ELF-1 (cell line): ENCODE measurements at places on chromosomes 16 and 17.
A peak's percentile ranks its signal among the peaks of the same experiment; 100 is the strongest.

- no peak for DNase-seq
These were observed 23.5 kb downstream of the COX10 start for GRCh38 chr17:14092808-14093207.

- no peak for DNase-seq
These were observed 42.6 kb upstream of the GRIN2A start for GRCh38 chr16:10224850-10225249.

DNA sequence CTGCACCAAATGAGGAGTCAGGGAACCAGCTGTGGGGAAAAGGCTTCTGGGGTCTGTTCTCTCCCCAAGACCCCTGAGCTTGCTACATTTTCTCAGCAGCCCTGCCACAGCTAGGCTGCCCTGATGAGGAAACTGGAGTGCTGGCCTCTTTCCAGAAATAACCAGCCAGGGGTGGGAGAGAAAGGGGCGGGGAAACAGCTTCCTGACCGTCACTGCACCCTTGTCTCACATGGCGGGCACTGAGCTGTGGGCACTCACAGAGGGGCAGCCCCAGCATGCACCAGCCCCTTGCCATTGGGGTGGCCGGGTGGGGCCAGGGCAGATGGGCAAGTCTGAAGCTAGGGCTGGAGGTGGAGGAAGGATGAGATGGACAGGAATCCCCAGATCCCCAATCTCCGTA is 2.9 kb downstream of the SRL start:
- DNase-seq: no peak

DNA sequence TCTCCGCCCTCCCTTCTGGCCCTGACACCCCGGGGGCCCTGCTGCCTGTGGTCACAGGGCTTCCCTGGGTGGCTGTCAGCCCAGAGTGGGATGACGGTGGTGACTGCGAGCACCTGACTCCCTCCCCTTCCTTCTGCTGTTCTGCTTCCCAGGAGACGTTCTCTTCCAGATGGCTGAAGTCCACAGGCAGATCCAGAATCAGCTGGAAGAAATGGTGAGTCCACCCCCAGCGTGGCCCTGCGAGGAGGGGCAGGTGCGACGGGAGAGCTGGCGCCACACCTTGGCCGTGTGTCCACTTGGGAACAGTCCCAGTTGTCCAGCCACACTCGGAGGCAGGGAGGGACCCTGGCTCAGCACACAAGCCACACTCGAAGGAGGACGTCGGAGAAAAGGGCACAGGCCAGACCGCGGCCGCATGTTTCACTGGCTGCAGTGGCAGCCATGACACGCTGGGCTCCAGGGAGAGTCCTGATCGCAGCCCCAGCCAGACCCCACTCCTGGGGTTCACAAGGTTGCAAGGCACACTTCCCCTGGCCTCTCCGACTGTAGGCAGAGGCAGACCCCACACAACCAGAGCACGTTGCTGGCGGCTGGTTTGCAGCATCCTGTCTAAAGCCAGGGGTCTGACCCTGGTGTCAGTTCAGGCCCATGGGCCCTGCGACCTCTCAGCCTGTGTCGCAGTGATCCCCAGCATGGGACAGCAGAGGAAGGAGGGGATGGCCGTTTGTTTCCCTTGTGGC is 49.9 kb downstream of the BAIAP2 start:
- no peak for DNase-seq

DNA sequence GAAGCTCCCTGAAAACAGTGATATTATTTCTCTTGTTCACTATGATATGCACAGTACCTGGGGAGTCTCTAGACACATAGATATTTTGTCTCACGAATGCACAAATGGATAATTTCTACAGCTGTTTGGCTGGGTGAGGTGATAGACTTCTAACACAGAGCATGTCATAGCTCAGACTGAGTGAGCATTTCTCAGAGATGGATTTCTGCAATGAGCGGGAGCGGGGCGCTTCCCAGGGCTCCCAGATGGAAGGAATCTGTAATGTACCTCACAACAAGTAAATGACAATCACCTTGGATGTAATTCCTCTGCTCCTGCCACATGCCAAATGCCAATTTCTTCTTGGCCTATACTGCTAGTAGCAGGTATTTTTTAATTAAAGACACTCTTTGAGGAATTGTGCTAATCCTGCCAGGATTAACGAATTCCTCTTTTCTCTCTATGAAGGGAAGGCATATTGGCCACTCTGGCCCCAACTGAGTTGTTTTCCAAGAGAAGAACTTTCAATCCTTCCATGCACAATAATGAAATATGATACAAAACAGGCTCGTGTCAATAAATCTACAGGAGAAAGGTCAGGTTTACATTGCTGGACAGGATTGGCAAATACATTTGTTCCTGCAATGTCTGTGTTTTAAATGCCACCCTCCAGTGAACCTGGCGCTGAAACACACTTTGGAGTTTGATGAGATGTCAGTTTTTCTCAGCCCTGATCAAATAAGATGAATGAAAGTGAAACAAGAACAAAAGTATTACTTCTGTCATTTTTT is 185.3 kb downstream of the CBLN1 start:
- no peak for DNase-seq

- DNase-seq: no peak
These were observed 5.7 kb upstream of the SALL1 start for GRCh38 chr16:51156807-51157200.

GRCh38 chr16:88917146-88917914 is 50.9 kb upstream of the PABPN1L start:
- DNase-seq: no peak

GRCh38 chr17:34740565-34741520 is 161.5 kb downstream of the TMEM132E start:
- DNase-seq: no peak

DNA sequence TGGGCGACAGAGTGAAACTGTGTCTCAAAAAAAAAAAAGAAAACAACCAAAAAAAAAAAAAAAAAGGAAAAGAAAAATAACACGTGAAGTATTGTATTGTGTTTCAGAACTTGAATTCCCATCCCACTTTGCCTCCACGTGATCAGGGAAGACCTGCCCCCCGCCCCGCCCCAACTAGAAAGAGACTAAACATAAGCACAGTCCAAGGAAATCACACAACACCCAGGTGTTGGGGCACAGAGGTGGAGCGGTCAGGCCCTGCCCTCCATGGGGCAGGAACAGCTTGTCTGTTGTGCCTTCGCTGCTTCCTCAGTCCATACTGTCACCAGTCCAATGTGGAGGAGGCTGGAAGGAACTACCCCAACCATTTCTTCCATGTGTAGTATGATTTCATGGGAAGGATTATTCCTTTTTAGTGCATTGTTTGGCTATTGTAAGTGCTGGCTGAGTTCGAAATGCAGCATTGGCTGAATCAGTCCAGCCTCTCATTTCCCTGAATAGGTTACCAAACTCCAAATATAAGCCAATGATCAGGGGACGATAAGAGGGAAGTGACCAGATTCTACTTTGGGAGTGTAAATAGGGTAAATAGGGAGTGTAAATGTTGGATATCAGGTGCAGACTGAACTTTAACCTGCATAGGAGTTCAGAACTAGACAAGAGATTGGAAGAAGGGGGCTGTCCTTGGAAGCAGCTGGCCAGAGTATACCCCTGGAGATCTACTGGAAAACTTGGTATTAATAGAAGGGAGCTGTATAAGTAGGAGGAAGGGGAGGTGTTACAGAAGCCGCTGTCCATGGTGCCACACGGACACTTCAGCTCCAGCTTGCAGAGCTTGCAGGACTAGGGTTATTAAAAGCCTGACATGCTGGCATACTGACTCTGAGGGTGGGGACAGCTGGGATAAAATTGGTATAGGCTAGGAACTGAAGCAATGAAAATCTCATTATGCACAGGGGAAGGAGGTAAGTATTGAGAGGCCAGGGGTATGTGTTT is 50.7 kb downstream of the TANGO6 start:
- peak; percentile 40 for DNase-seq

GRCh38 chr16:2027024-2028010 is 615 bp downstream of the NHERF2 start:
- peak; percentile 62 for DNase-seq

DNA sequence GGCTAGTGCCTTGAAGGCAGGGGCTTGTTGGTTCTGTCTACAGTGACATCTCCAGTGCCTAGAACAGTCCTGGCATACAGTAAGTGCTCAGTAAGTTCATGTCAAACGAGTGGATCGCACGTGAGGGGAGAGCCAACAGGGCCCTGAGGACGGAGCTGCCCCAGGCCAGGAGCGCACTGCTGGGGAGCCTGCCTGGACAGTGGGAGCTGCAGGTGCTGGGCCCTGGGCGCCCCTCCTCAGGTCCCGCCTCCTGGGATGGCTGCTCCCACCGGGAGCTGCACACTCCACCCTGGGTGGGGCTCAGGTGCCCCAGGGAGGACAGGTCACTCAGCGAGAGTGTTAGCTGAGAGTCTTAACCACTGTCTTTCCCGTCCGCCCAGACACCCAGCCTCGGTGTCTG is 1.8 kb downstream of the EVPL start:
- no peak for DNase-seq

GRCh38 chr17:40664582-40665333 is at the start of gene KRT222:
TSS of gene KRT222 (minus strand) at chr17:40665177. CDS start at chr17:40665099, 78 bp downstream.
- no peak for DNase-seq

- DNase-seq: no peak
These were observed 173.1 kb upstream of the IRX3 start for GRCh38 chr16:54459509-54460262.

GRCh38 chr16:12573730-12574383 is 229.8 kb downstream of the CPPED1 start:
- peak; percentile 81 for DNase-seq

DNA sequence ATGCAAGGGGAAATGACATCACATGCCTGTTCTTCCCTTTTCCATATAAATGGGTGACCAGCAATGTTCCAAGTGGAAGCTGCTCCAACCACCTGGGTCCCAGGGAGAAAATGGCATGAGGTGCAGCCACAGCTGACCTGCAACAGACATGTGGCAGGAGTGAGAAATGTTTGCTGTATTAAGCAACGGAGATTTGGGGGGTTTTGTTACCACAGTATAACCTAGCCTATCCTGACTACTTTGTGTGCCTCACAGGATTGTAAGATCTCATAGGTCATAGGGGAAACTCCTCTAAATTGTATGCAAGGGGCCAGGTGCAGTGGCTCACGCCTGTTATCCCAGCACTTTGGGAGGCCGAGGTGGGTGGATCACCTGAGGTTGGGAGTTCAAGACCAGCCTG is 12.0 kb downstream of the CDIPT start:
- DNase-seq: no peak

- DNase-seq: no peak
These were observed 8.7 kb downstream of the CACNG5 start for GRCh38 chr17:66843627-66844026.

DNA sequence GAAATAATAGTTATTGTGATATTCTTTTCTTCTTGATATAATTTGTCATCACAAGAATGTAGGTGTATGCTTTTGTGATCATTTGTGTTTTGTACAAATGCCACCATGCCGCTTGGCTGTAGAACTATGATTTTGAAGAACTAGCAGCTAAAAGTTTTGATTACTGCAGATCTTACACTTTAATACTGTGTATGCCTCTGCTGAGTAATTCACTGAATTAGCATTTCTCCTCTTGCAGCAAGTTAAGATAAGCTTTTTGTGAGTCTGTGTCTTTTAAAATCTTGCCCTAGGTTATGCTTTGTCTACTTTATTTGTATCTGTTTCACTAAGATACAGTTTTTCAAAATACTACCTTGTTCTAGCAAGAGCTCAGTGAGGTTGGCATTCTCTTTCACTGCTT is 326.5 kb upstream of the TBX2 start:
- no peak for DNase-seq

DNA sequence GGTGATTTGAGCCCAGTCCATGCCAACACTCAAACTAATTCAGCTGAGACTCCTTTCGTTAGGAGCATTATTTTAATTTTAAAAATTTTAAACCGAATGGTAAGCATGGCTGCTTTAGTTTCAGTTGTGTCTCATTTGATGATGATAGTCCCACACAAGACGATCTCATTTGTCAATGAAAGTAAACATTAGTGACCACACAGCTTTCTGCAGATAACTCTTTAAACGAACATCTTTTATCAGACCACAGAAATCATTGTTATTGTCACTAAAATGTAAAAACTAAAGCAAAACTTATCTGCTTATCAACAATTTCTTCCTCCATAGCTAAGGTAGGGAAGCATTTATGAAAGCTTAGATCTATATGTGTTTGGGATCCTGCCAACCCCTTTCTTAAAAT is 382.2 kb downstream of the ZFHX3 start:
- DNase-seq: no peak

DNA sequence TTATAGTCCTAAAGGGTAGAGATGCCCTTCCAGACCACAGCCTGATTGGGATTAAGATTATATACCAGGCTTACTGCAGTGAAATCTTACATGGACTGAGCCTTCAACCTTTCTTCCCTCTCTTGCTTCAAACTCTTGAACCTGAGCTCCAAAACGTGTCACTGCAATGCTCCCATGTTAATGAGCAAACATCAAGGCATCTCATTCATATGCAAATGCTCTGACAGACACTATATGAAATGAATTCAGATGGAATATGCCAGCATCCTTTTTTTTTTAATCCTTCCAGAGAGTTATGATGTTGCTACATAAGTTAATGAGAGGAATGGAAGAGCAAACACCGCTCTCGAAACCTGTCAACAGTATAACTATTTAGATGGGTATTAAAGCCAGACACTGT is 611.9 kb upstream of the CDH11 start:
- DNase-seq: no peak

- peak; percentile 78 for DNase-seq
These were observed 1.5 kb downstream of the CLDN7 start for GRCh38 chr17:7260651-7261378.

DNA sequence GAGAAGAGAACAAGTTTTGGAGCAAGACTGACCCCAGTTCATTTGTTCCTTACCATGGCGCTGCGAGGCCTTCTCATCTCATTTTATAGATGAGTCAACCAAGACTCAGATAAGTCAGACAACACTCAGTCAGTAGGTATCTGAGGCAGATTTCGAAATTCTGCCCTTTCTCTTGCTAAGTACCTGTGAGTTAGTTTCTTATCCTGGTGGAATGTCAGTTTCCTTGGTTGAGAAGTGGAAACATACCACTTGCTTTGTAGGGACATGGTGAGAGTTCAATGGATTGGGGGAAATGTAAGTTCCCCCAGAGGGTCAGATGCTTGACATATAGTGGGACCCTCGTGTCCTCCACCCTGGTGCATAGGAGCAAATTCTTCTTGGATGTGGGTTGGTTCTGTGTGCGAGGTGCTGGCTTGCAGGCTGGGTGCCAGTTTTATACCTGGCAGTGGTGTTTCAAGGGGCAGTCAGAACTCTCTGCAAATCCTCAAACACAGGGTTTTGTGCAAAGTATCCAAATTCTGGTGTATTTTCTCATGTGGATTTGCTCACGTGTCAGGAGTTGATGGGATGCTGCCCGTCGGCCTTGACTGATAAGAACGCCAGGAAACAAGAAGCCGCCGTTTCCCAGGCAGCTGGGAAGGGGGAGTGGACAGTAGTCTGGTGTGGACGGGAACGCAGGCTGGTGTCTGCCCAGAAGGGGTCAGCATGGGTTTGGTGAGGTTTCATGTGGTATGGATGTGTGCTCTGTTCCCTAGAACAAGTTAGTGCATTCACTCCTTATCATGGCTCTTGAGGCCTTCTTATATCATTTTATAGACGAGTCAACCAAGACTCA is 61.1 kb upstream of the CIBAR2 start:
- DNase-seq: peak; percentile 80

- no peak for DNase-seq
These were observed 28.2 kb downstream of the GAS7 start for GRCh38 chr17:10170233-10170632.
